ENCODE measurements at places on chromosomes 4 and X. TPM values are rescaled to one million over a fixed set of nuclear protein-coding genes. Genes with fewer than 3 reads are reported as not detected.

SLITRK4 gene
- not detected for total RNA-seq

DKK2 gene
- 2.6 TPM for total RNA-seq

CDKL2 gene
- total RNA-seq: not detected

CORIN gene
- not detected for total RNA-seq

NPY5R gene
- not detected for total RNA-seq

GALNTL6 gene
- total RNA-seq: not detected

DCAF16 gene
- 49.8 TPM for total RNA-seq

FGF13 gene
- 0.58 TPM for total RNA-seq

REELD1 gene
- not detected for total RNA-seq

KLHL15 gene
- total RNA-seq: 6.2 TPM

TIGD4 gene
- total RNA-seq: not detected

CTAG2 gene
- total RNA-seq: not detected

IBSP gene
- total RNA-seq: not detected

SYP gene
- total RNA-seq: 211 TPM

NLGN4X gene
- total RNA-seq: 0.58 TPM

RHOXF2B gene
- total RNA-seq: not detected

DNA sequence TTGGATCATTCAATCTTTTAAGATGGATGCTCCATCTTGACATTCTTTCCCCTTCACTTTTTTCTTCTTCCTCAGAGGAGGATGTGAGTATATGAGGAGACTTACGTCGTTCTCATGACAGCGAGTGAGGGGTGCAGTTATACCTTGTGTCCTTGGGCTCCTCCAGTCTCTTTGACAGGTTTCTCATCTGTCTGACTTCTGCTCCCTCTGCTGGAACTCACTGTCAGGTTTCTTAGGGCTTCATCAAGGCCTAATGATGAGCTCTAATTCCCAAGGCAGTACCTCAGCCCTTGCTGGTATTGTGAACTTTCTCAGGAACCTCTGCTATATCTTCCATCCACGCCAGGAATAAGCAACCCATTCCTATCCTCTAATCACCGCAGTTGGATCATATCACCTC, 237.8 kb upstream of the ADGRL3 start:
- DNase-seq: no peak

DNA sequence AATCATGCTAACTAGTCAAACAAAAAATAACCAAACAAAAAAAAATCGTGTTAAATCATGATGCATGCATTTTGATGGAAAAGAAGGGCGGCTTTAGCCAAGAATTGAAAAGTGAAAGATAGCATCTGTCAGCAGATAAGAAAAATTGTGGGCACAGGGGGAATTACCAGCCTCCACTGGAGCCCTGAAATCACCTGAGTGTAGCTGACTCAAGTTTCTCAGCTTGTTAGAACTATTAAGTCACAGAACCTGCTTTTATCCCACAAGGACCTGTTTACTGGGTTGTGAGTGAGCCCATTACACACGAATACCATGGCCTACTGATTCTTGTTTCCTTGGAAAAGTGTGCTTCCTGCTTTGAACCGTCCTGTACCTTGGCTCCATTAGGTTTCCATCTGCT, 85.2 kb downstream of the COX18 start:
- DNase-seq: no peak

DNA sequence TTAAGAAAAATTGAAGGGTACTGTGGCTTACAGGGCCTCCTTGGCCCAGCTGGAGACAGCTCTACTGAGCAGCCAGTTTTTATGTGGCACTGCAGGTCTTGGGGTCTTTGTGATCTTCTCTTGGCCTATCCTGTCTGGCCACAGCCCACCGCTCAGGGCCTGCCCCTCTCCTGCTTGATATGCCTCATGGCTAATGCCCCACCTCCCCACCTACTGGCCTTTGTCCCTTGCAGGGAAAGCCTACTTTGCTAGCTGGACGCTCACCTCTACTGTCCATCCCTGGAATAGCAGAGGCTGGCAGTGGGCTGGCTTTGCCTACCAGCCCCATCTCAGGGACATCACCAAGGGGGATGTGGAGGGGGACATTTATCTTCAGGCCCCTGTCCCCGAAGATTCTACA, 134.1 kb downstream of the PJA1 start:
- DNase-seq: peak; percentile 20

GRCh38 chr4:37747772-37748330, 61.7 kb upstream of the RELL1 start:
- no peak for DNase-seq

DNA sequence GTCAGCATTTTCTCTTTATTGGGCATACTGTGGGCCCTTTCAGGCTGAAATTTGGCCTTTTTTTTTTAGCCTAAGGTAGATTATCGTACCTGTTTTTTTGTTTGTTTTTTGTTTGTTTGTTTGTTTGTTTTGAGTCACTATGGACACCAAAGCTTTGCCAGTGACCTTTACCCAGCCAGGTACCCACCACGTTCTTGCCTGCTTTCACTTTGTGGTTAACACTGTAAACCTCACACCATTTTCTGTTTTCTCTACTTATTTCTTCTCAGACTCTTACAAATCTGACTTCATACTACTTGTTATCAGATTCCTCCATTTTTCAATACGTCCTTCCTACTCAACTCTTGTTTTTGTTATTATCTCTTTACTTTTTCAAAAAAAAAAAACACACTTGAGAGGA, 81.5 kb downstream of the ZNF674 start:
- no peak for DNase-seq

DNA sequence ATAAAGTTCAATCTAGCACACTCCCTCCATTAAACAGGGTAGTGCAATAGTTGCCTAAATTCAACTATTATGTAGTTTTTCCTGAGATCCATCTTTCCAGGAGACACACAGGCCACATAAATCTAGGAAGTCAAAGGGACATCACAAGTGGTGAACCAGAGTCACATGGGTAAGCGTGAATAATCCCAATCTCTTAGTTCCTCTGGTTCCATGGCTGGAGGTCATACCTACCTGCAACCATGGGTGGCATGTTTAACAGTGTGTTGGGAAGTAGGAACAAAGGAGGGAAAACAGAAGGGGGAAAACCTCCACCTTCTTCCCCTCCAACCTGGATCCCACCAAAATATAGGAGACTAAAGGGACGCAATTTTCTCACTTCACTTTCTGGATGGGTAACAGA, 2651.6 kb downstream of the ARAP2 start:
- no peak for DNase-seq

DNA sequence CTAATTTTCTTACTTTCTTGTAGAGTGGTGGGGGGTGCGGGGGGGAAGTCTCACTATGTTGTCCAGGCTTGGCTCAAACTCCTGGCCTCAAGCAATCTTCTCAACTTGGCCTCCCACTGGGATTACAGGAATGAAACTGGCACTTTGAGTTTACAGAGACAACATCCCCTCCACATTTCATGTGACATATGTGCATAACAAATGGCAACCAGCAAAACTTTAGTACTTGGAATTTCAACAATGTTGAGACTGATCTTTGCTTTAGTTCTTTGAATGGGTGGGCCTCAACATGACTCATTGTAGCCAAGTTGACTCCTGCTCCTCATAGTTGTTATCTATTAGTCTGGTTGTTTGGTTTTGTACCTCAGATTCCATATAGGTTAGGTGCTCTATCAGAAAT, 11.4 kb upstream of the FMR1 start:
- DNase-seq: no peak

DNA sequence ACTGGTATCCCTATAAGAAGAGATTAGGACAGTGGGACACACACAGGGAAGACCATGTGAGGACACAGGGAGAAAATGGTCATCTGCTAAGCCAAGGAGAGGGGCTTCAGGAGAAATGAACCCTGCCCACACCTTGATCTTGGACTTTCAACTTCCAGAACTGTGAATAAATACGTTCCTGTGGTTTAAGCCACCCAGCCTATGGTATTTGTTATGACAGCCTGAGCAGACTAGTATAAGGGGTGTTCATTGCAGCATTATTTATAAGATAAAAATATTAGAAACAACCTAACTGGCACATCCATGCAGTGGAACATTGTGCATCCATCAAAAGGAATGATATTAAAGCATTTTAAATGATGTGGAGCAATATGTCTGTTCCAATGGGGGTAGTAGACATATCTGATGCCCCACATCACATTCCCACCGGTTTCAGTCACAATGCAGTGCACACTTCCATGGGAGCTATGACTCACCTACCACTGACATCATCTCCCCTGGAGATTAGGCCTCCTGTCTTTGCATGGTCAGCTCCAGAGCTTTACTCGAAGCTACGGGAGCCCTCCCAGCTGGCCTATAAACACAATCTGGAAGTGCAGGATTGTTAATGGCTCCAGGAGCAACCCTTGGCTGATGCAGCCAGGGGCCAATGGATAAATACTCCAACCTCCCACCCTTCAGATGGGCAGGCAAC, 38.9 kb upstream of the MAMLD1 start:
- no peak for DNase-seq

GRCh38 chr4:8675906-8676305, 83.3 kb downstream of the CPZ start:
- no peak for DNase-seq

DNA sequence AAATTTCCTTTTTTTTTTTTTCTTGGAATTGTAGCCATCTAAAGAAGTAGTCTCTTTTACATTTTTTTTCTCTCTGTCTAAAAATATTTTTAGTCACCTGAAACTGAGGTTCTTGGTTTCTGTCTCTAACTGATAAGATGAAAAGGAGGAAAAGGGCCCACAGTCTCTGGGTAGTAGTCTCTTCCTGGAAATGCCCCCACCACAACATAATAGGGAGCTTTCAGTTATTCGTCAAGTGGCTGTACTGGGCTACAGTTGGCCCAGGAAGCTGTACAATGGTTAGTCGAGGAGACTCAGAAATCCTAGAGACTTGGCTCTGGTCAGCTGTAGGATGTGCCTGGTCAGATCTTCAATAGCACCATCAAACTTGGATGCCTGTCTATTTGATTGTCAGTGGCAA, 163.4 kb downstream of the ACTRT1 start:
- DNase-seq: no peak

DNA sequence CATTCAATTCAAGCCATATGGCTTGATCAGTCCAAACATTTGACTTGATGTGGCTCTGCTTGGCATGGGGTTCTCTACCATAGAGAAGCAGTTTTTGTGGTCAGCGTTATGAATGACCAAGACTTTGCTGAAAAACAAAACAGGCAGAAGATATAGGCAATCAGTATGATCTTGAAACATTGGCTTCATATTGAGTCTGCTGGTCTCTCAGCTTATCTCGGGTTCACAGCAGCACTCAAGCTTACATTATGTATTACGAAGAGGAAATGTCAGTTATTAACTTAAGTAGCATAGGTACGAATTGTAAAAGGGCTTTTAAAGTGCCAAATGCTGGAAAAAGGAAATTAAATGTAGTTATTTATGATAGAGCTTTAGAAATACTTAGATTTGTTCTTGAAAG, 99.0 kb downstream of the AFF2 start:
- DNase-seq: no peak

- DNase-seq: no peak
Measured at GRCh38 chr4:148145475-148145874, 296.7 kb downstream of the NR3C2 start.

GRCh38 chrX:17621566-17622270, 115.6 kb upstream of the SCML1 start:
- no peak for DNase-seq

GRCh38 chrX:12989461-12989860, 14.6 kb downstream of the TMSB4X start:
- no peak for DNase-seq

GRCh38 chr4:156158747-156159146, 205.1 kb upstream of the CTSO start:
- no peak for DNase-seq

DNA sequence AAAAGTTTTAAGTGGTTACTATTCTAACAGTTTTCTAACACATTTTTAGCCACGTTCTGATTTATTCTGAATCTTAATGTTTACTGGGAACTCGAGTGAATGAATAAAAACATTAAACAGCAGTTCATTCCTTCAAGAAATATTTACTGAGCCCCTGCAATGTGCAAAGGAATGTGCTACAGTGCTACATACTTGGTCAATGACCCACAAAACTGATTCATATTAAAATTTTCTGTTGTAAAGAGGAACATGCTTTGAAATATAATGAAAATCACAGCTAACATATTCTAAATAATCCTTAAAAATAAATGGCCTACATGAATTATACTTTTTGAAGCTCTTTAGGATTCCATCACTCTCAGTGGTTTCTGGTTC, 78.7 kb downstream of the ARAP2 start:
- no peak for DNase-seq

DNA sequence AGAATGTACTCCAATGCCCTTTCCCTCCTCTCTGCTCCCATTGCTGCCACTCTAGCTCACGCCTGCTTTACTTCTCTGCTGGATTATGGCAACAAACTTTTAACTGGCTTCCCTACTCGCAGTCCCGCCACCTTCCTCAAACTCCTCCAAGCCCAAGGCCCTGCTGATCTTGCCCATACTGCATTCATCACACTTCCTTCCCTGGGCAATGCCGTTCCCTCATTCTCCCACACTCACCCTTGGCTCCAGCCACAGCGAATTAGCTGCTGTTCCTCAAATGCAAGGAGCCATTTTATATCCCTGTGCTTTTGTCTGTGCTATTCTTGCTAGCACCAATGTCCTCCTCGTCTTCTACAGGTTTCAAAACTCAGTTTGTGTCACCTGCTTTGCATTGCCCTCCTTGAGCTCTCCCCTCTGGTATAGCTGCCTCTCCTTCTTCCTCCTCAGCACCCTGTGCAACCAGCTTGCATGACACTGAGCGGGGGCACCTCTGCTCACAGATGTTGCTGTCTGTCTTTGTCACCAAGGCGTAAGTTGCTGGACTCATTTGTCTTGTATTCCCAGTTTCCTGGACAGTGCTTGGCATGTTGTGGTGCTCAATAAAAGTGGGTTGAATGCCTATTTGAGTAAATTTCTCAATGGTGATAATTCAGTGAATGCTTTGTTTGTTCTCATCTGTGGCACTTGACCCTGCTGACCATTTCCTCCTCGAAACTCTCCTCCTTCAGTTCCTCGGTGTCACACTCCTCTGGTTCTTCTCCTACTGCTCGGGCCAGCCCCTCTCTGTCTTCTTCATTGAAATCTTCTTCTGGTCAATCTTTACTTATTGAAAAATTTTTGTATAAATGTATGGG, 22.4 kb upstream of the MGST2 start:
- DNase-seq: no peak

DNA sequence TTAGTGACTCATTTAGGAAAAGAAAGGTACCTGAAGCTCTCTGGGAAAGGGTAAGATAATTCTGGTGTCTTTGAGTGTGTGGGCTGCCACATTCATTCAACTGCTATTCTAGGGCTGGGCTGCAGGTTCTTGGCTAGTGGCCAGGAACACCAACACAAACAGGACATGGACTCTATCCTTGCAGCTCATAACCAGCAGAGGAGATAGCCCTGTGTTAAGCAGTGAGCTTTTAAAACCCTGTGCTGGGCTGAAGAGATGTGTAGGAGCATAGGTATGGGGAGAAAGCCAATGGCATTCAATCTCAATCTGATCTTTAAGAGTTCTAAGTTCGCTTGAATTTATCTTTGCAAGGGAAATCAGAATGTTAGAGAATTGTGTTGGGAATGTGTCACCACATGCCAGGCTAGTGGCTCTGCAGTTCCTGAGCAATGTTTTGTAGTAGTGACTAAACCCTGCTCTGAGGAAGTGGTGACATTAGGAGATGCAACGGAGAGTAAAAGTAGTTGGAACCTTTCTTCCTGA, 39.2 kb downstream of the SGMS2 start:
- DNase-seq: peak; percentile 58

GRCh38 chr4:139142980-139143379, 34.0 kb downstream of the ELF2 start:
- no peak for DNase-seq

Data from stomach (tissue), 19 donors.